ENCODE measurements at places on chromosomes 2 and 18.

DNA sequence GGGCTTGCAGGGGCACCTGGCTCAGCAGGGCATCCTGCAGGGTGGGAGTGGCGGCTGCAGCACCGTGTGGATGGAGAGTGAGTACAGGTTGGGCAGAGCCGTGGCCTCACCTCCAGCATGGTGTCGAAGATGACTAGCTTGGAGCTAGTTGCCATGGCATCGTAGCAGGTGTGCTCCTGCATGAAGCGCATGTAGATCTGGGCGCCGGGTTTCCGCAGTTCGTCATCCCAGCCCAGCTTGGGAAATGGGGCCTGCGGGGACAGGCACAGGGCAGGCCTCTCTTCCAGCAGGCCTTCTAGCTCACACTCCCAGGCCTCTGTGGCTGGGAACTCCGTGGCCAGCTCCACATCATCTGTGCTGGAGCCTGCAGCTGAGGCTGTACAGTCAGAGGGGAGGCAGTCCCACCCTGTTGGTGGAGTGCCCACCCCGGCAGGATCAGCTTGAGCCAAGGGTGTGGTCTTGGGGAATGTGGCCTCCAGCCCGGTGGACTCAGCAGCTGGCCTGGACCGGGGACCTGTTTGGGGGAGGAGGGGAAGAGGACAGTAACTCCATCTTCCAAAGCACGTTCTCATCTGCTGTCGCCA lies 1.6 kb downstream of the PRKAG3 start:
- DNase-seq: no peak

DNA sequence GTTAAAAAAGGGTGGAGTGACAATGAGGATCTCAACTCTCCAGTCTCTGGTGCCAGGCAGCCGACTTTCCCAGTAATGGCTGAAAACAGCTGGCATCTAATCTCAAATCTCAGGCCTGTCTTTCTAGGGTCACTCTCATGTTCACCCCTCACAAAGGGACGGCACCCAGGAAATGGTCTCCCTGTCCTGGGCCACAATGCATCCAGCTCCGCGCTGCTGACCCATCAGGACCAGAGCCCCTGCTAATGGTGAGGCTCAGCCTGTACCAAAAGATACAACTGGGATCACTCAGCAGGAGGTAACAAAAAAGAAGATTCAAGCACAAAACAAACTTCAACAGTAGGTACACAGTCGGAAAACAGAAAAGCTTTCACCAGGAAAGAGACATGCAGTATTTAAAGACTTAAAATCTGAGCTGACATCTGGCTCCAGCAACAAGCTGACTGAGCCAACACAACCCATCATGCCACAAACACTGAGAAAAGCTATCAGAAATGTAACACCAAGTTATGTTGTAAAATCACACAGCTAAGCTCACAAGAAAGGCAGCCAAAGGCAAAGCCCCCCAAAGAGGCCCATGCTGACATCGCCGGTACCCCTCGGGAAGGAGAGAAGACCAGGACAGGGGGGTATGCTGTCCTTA lies 13.6 kb upstream of the KIDINS220 start:
- no peak for DNase-seq

DNA sequence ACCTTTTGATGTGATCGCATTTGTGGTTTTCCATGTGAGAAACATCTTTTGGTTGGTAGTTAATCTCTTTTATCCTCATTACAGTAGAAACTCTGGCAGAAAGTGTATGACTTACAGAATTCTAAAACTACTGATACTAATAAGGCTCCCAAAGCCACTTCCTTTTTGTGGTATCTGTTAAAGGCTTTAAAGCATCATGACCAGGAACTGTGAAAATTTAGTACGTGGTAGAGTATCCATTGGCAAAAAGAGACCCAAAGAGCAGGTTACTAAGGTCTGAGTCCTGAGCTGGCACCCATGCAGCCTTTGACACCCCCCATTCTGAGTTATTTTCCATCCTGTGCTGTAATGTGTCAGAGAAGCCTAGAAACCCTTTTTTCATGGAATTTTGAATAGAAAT lies 94.5 kb downstream of the DPP4 start:
- DNase-seq: no peak

GRCh38 chr2:80786584-80786983 lies 482.0 kb upstream of the LRRTM1 start:
- no peak for DNase-seq

- DNase-seq: no peak
Measured at GRCh38 chr2:9654452-9655100, 23.8 kb upstream of the YWHAQ start.

DNA sequence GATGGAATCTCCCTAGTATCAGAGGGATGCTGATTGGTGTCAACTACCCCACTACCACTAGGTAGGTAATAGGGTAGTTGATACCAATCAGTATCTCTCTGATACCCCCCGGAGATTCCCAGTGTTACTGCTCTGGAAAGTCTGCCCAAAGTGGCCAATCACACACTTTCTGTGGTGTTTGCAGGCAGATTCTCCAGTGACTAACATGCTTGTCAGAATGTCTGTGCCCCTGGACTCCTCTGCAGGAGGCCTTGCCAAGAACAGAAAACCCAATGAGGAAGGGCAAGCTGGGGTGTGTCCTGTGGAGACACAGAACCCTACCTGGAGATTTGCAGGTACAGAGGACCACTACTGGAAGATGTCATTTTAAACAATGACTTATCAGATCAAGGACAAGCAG lies 135.1 kb downstream of the RIT2 start:
- DNase-seq: no peak
